ENCODE measurements at places on chromosomes 1 and 21.

GRCh38 chr1:169086603-169087455 is 19.7 kb upstream of the ATP1B1 start:
- DNase-seq, result no peak

DNA sequence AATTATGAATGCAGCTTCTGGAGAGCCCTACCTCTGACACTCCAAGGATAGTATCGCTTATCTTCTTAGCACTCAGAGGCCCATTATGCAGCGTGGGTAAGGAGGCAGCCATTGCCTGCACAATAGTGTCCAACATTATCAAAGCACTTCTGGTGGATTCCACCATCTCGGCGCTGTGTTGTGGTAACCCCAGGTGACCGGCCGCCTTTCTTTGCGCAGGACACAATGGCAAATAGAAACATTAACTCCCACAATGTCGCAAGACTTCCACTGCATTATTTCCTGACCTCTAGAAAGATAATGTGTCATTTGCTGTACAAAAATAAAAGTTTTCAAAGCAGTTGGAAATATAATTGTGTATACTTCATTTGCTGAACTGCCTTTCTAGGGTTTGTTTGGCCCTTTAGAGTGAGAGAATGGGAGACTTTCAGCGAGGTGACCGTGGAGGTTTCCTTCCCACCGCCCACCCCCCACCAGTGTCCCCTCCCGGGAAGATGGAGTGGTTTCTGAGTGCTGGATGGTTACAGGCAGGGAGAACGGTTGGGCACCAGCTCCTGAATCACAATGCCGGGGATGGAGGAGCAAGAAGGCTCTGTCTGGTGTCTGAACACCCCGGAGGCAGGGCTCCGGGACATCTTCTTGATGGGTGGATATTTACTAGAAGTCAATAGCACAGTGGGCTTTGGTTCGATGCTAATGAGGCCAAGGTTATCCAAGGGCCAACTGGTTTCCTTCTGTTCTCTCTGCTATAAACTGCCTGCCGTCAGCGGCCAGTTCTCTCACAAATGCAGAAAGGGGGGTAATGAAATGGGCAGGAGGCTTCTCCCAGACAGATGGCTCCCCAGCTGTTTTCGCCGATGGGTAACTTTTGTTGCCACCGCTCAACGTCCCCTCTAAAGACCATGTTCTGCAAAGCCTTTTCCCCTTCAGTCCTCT is 215.4 kb upstream of the PROX1 start:
- DNase-seq, result no peak

DNA sequence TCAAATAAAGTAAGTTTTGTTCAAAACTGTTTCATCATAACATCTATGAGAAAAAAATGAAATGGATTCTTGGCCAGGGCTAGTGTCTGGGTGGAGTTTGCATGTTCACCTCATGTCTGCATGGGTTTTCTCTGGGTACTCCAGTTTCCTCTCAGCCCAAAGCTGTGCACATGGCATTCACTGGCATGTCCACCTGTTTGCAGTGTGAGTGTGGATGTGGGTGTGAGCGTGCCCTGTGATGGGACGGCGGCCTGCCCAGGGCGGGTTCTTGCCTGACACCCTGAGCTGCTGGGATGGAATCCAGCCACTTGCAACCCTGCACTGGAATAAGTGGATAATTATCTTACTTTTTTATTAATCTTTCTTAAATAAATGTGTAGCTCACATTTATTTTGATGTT is 185.5 kb downstream of the RYR2 start:
- no peak for DNase-seq

DNA sequence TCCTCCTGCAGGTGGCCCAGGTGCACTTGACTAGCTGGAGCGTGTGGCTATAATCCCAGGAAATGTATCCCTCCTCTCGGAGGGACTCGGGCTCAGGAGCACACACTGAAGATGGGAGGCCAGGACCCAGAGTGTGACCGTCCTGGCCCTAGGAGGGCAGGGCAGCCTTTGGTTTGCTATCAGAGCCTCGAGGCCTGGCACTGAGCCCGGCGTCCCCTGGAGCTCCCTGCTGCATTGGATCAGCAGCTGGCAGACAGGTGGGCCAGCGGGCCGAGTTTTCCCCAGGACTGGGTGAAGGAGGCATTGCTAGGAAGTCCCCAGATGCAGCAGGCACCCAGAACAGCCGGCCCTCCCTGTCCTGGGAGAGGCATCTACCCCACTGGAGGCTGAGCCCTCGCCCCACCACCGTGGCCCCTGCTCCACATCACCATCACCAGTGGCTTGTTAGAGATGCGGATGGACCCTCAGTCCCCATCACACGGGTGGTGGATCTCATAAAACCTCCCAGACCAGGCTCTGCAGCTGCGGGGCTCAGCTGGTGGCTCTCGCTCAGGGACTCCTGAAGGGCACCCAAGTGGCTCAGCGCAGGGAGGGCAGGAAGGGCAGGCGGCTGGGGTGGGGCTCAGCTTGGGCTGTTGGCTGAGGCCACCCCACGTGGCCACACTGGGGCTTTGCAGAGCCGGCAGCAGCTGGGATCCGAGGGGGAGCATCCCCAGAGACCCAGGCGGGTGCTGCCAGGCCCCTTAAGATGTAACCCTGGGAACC is 32.7 kb upstream of the POFUT2 start:
- no peak for DNase-seq

DNA sequence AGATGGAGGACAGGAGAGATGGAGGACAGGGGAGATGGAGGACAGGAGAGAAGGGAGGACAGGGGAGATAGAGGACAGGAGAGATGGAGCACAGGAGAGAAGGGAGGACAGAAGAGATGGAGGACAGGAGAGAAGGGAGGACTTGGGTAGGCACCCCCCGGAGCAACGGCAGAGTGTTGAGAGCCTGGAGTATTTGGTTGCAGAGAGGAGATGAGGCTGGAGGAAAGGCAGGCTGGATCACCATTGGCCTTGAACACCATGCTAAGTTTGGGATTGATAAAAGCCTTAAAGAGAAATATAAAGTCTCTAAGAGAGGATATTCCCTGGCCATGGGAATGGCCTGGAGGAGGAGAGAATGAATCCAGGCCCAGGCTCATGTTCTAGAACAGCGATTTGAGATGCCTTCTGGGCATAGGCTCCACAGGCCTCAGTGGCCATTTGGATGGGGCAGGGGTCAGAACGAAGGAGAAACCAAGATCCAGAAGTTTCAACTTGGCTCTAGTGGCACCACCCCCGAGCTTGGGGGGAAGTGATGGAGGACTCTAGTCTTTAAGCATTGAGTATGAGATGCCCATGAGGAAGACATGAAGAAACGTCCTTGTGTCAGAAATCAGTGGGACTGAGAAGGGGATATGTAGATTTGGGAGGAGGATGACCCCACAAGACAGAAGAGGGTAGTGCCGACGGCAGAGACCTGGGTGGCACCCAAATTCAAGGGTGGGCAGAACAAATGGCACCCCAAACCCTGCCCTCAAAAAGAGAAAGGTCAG is 47.9 kb upstream of the EDN2 start:
- DNase-seq, result peak; percentile 0

GRCh38 chr1:23528250-23528978 is 2.6 kb downstream of the E2F2 start:
- DNase-seq, result peak; percentile 89

- no peak for DNase-seq
Measured at GRCh38 chr1:20476265-20477038, 9.6 kb downstream of the CAMK2N1 start.

- DNase-seq, result no peak
Measured at GRCh38 chr1:5896706-5897660, 95.2 kb downstream of the NPHP4 start.

GRCh38 chr21:44528634-44528995 is 11.4 kb downstream of the KRTAP10-1 start:
- no peak for DNase-seq

GRCh38 chr1:165056914-165057313 is 299.6 kb downstream of the LMX1A start:
- no peak for DNase-seq

DNA sequence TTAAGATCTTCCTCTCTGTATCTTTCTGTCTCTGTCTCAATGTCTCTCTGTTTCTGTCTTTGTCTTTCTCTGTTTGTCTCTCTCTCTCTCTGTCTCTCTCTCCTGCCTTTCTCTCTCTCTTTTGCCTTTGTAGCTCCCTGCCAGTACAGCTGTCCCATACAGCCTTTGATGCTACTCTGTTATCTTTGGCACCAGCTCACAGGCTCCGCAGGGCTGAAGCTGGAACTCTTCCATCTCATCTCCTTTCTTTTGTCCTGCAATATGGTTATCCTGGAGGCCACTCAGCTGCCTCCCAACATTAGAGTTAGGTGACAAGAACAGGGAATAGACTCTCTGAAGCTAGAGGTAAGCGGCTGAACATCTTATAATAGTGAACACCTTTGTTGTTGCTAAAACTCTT is 354.3 kb upstream of the NEGR1 start:
- DNase-seq, result no peak

DNA sequence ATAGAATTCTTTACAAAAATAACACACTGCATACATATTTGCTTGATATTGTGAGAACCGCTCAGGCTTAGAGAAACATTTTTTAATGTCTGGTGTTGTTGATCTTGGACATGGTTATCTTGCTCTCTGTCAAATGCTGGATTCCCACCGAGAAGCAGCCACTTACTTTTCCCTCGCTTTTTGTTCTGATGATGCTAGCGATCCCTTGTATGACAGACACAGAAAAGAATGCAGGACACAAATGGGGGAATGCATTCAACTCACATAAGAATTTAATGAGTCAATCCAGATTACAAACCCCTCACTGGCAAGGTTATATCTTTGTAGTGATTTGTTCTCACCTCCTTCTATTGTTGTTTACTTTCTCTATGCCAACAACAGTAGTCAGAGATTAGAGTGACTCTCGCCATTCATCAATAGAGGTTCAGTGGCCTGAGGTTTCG is 76.8 kb upstream of the AKT3 start:
- DNase-seq, result no peak

- DNase-seq, result no peak
Measured at GRCh38 chr1:83682132-83682531, 316.8 kb downstream of the TTLL7 start.

- no peak for DNase-seq
Measured at GRCh38 chr1:32099426-32099825, 8.4 kb upstream of the KPNA6 start.

DNA sequence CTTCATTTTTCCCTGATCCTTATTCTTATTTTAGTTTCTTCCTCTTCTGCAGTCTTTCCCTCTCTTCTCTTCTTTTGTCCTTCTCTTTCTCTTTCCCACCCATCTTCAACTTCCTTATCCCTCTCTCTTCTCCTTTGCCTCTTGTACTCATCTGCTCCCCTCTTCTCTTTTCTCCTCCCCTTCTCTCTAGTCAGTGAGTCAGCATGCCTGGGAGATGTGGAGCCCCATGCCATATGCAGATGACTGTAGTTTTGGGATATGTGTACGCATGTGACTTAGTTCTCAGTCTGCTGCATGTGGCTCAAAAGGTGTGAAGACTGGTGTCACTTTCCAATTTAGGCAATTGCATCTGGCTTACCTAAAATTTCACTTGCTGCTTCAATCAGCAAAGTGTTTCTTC is 10.4 kb downstream of the DNAJC6 start:
- DNase-seq, result no peak

DNA sequence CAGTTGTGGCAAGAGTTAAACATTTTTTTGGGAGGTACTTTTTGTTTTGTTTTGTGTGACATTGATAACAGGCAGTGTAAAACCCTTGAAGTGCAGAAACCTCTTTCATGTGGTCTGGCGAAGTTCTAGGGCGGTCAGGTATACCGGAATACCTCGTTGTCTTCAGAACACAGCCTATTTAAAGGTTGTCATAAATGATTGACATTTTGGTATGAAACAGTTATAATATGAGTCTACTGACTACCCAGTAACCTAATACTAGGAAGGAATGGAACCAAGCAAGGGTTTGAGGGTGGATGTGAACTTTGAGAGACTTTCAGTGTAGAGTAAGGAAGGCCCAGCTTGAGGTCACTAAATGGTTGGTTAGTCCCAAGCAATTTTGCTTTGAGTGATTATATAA is 40.5 kb downstream of the PATJ start:
- DNase-seq, result peak; percentile 55

- DNase-seq, result peak; percentile 55
Measured at GRCh38 chr1:117060441-117061317, 553 bp downstream of the TTF2 start.

- no peak for DNase-seq
Measured at GRCh38 chr1:159943278-159943640, 2.2 kb downstream of the IGSF9 start.

DNA sequence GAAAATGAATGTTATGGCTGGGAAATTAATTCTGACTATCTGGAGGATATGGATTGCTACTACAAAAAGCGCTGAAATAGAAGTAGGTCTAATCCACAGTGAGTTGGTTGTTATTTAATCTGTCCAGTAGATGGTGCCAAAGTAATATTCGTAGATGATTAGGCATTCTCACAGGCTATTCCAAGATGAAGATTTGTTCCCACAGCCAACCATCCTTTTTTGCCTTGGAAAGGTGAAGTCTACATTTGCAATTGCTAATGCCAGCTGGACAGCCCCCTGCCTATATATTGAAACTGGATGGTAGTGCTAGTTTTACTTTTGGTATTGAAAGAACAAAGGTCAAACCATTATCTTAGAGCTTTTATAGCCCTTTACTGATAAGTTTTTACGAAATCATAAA is 43.8 kb downstream of the RBM11 start:
- no peak for DNase-seq

GRCh38 chr1:11564237-11564636 is 85.3 kb downstream of the DISP3 start:
- no peak for DNase-seq

- no peak for DNase-seq
Measured at GRCh38 chr1:183214021-183214970, 28.2 kb downstream of the LAMC2 start.

DNA sequence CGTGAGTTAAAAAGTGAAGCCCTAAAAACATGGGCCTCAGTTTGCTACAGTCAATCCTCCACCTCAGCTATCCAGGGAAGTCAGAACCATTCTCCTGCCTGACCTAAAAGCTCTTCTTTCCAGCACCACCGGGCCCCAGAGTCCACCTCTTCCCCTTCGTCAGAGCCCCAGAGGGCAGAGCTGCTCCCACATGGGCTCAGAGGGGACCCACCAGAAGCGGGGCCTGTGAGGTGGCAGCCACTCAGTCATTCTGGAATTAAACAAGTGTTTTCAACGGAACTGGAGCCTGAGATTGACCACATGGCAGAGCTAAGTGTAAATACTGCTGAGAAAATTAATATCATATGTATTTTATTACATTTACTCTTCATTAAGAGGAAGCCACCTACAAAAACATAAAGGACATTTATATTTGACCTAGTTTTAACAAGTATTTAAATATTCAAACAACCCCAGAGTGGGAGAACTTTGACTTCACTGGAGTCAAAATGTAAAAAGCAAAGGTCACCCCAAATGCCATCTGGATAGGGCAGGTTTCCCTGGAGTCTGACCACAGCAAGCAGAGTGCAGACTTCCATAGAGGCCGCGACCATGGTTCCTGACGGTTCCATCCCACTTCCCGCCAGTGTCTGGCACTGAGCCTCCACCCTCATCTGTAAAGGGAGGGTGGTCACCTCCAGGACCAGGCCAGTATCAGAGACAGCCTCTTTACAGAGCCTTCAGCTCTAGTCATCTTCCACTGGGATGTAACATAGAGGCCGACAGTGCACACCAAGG is 1.8 kb downstream of the SUMO3 start:
- DNase-seq, result no peak

Data from stimulated activated CD4-positive, alpha-beta T cell treated with anti-CD3 and anti-CD28 coated beads, Interleukin-15, amount 100 ng/mL, for 24 hours (primary cell).